Effector CD4-positive, alpha-beta T cell (primary cell): ENCODE measurements at places on chromosomes 3 and 15.

- DNase-seq = no peak
Observed at GRCh38 chr3:196142202-196142956, 60.5 kb upstream of the TFRC start.

GRCh38 chr3:168251371-168251770, 155.6 kb upstream of the GOLIM4 start:
- DNase-seq = no peak

- no peak for DNase-seq
Observed at GRCh38 chr15:21270474-21270873, 169.8 kb downstream of the POTEB3 start.

DNA sequence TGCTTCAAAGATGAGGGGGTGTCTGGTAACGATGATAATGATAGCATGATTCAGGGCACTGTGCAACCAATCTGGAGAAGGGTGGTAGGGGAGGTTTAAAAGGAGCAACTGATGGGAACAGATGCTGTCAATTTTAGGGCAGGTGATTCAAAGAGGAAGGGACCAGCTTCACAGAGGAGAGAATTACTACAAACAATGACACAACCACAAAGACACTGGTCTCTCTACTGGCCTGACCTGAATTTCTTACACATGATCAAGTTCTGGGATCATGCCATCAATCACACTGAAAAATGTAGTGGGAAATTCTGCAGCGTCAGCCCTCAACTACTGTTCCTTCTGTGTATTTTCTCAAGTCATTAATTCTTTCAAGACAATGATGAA, 2.6 kb upstream of the CDV3 start:
- DNase-seq = no peak

DNA sequence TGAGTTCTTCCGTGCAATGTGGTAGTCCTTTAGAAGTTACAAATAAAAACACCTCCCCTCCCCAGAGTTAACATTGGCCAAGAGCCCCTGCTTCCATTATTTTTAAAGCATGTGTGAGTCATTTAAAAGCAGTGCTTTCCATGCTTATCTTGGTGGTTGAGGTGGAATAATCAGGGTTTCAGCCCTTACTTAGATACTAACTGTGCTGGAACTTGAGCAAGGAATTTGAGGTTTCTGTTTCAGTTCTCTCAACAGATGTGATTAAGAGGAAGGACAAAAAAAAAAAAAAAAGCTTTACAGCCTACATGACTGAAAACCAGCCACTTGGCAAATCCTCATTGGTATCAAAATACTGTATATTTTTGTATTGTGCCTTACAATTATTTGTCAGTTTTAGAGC, 64.5 kb downstream of the CGNL1 start:
- no peak for DNase-seq

DNA sequence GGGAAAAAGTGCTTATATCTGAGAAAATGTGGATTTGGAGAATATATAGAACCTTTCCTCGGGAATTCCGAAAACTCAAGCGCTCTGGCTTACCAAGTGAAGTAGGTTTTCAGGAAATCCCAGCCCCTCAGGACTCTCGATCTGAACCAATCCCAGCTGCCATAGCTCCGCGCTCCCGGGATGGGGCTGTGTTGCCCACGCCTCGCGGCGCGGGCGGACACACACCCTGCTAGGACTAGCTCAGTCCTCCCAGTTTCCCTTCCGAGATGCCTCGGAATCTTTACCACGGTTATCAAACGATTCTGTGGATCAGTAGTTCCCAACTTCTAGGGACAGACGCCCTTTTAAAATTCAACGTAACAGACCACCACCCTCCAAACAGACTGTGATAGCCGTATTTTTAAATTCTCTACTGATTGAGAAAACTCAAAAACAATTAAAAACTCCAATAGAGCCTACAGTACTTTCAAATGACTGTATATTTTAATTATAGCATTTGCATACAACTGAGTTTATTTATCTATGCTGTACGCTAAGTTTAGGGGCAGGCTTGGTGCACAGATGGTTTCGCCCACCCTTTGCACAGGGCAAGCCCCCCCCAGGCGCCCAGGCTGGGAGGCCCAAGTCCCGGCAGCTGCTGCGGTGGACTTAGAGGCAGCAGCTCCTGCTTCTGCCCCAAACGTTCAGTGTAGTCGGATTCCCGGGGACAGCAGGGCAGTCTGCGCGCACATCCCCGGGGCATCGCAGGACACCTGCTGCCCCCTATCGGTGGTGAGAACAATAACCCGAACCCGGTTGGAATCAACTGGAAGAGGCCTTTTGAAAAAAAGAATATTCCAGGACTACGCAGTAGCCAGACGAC, 52.3 kb downstream of the CCDC54 start:
- peak; percentile 26 for DNase-seq

GRCh38 chr15:88681610-88682221, 42.9 kb downstream of the ISG20 start:
- DNase-seq = no peak

GRCh38 chr3:179565496-179565895, 2.8 kb downstream of the ACTL6A start:
- no peak for DNase-seq

DNA sequence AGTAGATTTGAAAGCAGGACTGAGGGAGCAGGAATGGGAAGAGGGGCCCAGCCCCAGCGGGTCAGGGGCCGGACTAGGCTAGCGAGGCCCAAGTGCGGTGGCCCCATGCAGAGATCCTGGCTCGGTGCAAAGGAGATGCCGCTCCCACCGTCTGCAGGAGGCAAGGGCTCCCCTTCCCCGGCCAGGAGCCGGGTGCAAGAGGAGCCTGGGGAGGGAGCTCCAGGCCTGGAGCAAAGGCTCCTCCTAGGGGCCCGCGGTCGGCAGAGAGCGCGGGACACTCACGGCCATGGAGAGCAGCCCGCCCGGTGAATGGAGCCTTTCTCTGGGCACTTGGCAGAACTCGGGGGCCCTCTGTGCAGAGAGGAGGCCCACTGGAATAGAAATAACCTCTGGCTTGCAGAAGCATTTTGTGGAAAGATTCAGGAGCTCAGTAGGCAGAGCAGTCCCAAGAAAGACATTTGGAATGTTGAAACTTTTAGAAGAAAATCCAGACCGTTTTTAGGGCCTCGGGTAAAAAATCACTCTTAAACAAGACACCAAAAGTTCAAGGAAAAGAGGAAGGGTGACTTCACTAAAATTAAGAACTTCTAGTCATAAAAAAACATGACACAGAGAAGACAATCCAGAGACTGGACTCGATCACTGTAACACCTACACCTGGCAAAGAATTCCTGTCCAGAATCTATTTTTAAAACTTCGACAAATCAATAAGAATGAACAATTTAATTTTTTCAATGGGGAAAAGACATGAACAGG, 43.0 kb upstream of the USP3 start:
- DNase-seq = no peak

GRCh38 chr3:127556565-127556964, 34.0 kb downstream of the TPRA1 start:
- DNase-seq = no peak

GRCh38 chr15:83656943-83657528, 3.1 kb downstream of the ADAMTSL3 start:
- no peak for DNase-seq

DNA sequence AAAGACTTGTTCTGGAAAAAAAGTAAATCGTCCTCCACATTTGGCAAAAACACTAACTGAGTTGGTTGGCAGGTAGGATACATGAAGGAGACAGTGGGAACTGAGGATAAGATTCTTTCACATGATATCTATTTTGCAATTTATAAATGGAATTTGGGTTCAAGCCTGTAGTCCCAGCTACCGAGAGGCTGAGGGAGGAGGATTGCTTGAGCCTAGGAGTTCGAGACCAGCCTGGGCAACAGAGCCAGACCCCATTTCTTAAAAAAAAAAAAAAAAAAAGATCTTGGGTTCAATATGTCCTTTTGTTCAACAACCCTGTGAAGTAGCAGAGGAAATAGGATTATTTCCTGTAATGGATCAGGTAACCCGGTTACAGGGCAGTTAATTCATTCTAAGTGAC, 35.7 kb upstream of the CFAP161 start:
- no peak for DNase-seq

DNA sequence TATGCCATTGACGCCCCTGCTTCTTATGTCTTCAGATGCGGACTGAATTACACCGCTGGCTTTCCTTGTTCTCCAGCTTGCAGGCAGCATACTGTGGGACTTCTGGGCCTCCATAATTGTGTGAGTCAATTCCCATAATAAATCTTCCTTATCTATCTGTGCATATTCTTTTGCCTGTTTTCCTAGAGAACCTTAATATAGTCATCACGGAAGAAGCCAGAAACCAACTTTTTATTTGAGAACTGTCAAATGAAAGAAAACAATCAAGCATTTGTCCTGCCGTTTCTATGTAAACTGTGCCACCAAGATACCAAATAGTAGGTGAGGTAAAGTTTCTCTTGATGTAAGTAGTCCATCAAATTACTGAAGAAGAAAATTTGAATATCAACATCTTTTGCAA, 51.8 kb upstream of the B3GALNT1 start:
- DNase-seq = no peak

GRCh38 chr3:197088370-197088769, 58.8 kb upstream of the MELTF start:
- DNase-seq = no peak

- DNase-seq = no peak
Observed at GRCh38 chr15:58146749-58147148, 8.6 kb downstream of the AQP9 start.

- DNase-seq = no peak
Observed at GRCh38 chr3:129037093-129037419, 23.5 kb upstream of the GP9 start.

DNA sequence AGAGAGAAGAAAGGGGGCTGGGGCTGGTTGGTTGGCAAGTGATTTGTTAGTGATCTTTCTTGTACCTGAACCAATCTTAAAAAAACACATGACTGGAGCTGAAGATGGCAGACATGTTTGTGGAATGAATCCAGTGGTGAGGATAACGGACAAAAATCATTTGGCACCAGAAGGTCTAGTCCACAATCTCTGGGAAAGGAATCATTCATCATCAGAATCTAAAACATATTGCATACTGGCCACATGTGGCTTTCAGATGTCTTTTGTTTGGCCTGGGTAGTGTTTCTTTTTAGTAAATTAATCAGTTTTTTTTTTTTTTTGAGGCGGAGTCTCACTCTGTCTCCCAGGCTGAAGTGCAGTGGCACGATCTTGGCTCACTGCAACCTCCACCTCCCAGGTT, 5.0 kb downstream of the NEK11 start:
- no peak for DNase-seq

GRCh38 chr15:42284551-42284950, 11.3 kb upstream of the TMEM87A start:
- no peak for DNase-seq

DNA sequence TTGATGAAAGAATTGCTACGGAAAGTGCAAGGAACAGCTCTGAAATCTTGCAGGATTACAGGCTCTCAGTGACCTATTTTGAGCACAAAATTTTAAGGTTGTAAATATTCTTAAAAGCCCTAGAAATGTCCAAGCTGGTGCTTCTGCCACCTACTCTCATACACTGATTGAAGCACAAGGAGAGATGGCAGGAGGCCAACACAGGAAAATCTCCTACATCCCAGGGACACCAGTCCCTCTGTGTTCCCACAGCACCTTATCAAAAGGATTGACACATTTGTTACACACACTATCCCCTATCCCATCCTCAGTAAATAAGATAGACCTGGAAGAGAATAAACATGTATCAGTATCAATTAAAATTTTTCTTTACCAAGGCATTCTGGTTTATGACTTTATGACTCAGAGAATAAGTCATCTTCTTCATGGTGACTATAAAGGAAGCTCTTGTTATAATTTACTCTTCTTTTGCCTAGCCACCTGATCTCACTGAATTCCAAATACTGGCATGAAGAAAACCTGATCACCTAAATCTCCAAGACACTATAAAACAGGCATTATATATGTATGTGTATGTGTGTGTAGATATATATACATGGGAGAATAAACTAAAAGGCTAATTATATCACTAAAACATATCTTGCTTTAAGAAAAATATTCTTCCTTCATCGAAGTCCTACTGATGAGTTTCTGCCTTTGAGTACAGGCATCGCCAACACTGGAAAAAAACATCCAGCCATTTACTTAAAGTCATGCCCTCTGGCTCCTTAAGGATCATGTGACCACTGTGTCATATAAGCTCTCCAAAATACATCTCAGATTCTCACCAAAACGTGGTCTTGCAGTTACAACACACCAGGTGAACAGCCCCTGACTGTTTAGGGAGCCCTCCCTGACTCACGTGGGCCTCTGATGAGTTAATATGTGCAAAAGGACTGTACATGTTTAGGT, 208.1 kb upstream of the NR2F2 start:
- no peak for DNase-seq

DNA sequence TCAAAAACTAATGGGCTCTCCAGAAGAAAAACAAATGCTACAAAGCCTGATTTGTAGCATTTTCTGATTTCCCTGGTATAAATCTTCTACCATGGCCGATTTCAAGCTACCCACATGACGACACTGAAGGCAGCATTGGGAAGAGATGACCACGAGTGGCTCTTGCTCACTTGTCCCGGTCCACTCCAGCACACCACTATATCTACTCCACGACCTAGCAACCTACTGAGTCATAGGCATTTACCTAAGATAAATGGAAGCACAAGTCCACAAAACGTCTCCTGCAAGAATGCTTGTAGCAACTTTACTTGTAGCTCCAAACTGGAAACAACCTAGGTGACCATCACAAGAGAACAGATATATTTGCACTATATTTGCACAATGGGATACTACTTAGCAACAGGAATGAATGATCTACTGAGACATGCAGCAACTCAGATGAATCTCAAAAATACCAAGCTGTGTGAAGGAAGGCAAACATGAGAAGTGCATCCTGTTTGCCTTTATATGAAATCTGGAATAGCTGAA, 60.8 kb upstream of the HES1 start:
- no peak for DNase-seq

DNA sequence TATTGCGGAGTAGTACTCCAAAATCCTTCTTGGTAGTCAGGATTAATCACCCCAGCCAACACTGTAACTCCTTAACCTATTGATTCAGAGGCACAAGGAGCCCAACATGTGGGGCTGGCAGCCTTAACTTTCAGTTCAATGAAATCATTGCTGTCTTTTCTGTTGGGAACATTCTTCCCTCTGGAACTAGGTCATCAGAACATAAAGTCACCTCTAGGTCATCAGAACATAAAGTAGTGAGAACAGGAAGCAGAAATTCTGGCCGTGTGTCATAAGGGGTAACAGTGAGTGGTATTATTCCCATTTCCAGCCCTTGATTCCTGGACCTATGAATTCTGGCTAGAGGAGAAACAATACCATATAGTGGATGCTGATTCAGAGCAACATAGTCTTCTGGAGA, 71.5 kb upstream of the TNIK start:
- DNase-seq = no peak

- no peak for DNase-seq
Observed at GRCh38 chr3:66414846-66415245, 86.0 kb downstream of the LRIG1 start.

- DNase-seq = no peak
Observed at GRCh38 chr3:42229942-42230688, 35.9 kb downstream of the CCK start.

DNA sequence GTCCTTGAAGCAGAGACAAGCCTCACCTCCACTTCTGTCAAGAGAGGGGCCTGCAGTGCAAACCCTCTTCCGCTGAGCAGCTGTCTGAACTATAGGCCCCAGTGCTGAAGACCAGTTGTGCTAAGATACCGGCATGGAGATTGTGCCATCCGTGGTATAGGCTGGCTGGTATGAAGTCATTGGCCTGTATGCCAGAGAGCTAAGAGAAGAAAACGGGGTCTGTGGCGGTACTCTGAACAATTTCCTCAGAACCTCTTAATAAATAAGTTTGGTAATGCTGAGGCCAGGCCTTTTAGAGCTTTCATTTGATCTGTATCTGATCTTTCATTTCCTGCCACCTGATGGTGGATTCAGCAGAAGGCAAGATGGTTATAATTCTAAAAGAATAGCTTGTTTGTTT, 123.0 kb downstream of the LRIG1 start:
- no peak for DNase-seq
